ENCODE measurements at places on chromosomes 4 and X.

GRCh38 chr4:64272432-64272831 lies 136.8 kb downstream of the TECRL start:
- no peak for DNase-seq

GRCh38 chrX:74325130-74326059 lies 21.4 kb downstream of the ZCCHC13 start:
- DNase-seq: no peak

- DNase-seq: no peak
These were observed 111.5 kb upstream of the UGT8 start for GRCh38 chr4:114487101-114487500.

- DNase-seq: no peak
These were observed 161.6 kb downstream of the IL15 start for GRCh38 chr4:141797966-141798365.

GRCh38 chr4:20922962-20923361 lies 222.7 kb downstream of the PACRGL start:
- no peak for DNase-seq

DNA sequence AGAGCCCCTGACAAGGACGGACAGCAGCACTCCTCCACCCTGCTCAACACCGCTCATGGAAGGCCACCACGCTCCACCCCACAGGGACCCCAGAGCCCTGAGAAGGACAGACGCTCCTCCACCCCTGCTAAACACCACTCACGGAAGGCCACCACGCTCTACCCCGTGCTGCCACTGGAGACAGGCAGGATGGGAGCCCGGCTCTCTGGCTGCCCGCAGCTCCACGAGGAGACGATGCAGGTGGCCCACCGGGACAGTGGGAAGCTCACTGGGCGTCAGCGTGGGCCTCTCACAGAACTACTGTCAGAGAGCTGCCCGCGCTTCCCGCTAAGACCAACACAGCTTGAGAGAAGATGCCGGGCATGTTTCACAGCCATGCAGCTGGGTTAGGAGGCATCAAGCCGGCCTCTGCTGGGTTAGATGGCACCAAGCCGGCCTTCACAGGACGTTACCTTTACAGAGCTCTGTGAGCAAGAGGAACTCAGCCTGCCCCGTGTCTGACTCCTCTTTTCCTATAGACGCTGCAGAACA lies 20.8 kb downstream of the GAK start:
- no peak for DNase-seq

- DNase-seq: no peak
These were observed 217.4 kb downstream of the CENPC start for GRCh38 chr4:67328018-67328278.

DNA sequence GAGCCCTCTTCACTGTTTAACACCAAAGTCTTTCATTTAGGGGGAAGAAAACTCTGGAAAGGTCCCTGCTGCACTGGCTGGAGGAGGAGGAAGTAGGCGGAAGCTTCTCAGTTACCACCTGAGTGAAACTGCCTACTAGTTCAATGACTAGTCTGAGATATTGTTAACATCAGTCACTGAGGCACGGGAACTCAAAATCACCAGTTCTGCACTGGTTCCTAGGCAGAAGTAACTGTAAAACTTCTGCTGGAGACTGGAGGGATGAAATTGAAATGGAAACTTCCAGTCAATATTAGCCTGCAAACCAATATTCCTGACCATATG lies 178.3 kb downstream of the SNCA start:
- no peak for DNase-seq

- DNase-seq: no peak
These were observed 188.5 kb upstream of the STS start for GRCh38 chrX:6959006-6959405.

DNA sequence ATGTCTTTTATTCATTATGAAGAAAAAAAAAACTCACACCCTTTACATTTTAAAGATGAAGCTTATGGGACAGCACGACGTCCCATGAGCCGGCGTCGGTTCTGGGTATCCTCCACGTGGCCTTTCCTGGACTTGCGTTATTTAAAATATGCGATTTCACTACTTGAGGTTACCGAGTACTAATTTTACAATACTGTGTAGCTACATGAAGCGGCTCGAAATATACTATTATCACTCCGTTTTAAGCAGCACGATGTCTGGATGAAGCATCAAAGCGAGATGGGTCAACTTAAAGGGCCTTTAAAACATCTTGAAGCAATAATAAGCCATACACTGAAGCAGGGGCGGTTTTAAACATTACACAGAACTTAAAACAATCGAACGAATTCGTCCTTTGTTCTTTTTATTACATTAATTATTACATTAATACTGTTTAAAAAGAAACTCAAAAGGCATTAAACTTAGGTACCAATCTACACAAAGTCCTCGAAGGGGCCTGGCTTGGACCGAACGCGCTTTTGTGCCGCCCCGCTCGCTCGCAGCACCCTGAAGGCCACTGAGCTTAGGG lies 1.4 kb upstream of the KLF3 start:
- DNase-seq: no peak

DNA sequence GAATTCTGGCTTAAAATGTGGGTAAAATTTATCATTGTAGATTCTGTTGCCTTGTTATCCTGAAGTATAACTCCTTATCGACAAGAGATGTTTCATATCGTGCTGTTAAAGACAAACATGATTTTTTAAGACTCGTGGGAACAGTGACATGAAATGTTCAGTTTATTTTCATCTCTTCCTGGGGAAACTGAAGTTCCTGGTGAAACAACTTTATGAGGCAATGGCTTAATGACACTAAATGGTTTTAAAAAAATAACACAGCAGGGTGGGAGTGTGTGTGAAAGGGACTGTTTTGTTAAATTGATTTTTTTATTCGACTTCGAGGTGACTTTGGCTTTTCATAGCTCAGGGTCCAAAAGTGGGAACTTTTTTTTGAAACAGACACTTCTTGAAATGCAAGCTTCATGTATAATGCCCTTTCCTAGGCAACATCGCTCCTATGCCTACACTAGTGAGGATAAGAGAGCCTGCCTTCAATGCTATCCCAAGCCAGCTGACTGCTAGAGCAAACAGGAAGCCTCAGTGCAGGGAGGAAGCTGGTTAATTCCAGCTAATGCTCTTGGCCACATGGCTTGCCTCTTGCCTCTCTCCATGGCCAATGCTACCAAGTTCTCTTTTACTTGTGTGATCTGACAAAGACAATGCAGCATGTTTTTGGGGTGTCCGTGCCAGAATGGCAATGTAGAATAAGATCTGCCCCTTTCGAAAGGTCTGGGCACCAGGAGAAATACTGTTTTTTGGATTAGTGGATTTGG lies 80.9 kb upstream of the PLAC1 start:
- DNase-seq: no peak

- DNase-seq: no peak
These were observed 116.6 kb downstream of the IRF2 start for GRCh38 chr4:184357772-184358171.

GRCh38 chr4:78776729-78777575 lies 802 bp downstream of the BMP2K start:
- DNase-seq: peak; percentile 31

DNA sequence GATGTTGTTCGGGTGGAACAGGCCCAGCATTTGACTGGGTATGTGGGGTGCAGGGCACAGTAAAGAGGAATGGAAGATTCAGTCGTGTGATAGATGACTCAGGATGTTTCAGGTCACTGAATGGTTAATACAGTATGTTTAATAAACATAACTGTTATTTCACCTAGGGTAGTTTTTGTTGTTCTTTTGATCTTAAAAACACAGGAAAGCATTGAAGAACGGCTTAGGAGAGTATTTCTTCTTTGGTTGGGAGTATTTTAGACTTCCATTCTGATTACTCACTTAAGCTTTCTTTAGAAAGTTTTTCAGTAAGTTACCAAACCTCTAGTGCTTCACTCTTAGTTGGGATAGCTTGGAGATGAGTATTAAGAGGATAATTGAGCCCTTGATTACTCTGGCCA lies 62.3 kb downstream of the STAG2 start:
- no peak for DNase-seq

DNA sequence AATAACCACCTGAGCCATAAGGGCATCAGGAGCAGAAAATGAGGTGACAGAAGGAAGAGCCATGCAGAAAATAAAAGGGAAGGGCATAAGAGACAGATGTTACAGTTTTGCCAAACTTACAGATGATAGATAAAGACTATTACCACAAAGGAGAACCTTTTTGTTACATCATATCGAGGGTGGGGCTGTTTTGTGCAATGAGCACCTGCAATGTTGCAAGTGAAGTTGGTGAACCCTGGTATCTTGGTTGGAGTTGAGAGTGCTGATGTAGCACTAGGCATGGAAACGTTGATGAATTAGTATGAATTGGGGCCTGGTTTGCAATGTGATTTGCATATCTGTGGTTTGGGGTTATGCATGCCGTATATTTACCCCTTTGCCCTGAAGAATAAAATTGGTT lies 119.8 kb upstream of the TEX13D start:
- DNase-seq: peak; percentile 55

GRCh38 chrX:16308773-16309172 lies 141.5 kb downstream of the MAGEB17 start:
- no peak for DNase-seq

DNA sequence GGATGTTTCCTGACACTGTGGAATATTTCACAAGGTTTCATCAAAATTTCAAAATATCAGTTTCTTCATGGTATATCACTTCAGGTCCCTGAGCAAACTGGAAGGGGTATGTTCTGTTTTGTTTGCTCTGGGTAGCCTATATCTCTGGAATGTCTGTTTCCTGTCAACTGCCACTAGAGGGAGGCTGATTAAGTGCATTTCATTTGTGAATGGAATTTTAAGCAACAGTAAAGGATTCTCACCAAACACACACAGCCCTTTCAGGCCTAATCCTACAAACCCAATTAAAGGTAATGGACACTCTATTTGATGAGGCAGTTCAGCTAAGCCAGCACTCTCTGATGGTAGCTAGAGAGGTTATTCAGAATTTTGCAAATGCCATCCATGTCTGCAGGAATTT lies 307.1 kb downstream of the TEX13A start:
- no peak for DNase-seq

DNA sequence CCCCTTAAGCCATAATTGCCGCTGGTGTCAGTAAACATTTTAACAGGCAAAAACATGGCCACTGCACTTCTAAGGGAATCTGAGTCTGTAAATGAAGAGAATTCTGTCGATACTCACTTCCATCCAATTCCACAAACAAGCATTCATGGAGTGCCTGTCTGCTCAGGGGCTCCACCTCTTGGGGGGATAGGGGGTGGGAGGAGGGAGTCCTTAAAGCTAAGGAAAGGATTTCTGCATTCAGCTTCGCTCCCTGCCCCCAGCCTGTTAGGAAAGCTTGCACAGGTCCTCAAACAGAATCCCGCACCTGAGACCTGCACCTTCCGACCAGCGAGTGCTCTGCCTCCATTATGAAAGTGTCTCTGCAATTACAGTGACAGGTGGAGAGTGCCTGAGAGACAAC lies 130.2 kb upstream of the KIT start:
- no peak for DNase-seq

- no peak for DNase-seq
These were observed 1.7 kb downstream of the PDGFRA start for GRCh38 chr4:54230484-54231418.

- no peak for DNase-seq
These were observed 137.9 kb upstream of the NALF2 start for GRCh38 chrX:69366183-69366582.

GRCh38 chr4:147034372-147034771 lies 88.7 kb upstream of the TTC29 start:
- DNase-seq: no peak

DNA sequence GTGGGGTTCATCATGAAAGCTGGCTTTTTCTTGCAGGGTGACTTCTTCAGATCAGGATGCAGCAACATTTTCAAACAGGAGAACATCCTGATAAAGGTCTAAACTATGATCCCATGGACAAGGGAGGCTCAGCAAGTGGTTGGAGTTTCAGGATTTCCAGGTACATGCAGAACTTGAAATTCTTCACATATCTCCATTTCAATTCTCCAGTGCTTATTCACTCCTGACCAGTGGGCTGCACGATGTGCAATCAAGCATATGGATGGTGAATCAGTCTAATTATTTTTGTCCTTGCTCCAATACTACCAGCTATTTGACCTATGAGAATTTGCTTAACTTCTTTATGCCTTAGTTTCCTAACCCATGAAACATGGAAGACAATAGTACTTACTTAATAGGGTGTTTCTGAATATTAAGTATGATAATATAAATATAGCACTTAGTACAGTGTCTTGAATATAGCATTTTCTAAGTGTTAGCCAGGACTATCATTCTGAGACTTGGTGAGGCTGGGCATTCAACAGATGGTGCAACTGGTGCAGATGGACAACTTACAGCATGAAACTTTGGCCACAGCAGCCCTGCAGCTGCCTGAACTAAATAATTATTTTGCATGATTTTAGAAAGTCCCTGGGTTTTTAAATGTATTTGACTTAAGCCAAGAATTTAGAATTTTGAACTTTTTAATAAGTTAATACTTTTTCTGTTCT lies 92.4 kb downstream of the HPGD start:
- no peak for DNase-seq

DNA sequence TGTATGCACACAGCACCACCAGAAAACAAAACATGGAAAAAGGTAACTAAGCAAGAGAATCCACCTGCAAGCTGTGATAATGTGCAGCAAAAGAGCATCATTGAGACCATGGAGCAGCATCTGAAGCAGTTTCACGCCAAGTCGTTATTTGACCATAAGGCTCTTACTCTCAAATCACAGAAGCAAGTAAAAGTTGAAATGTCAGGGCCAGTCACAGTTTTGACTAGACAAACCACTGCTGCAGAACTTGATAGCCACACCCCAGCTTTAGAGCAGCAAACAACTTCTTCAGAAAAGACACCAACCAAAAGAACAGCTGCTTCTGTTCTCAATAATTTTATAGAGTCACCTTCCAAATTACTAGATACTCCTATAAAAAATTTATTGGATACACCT lies 90.2 kb downstream of the TET2 start:
- no peak for DNase-seq

GRCh38 chr4:128322311-128322710 lies 34.7 kb upstream of the PGRMC2 start:
- DNase-seq: no peak

- no peak for DNase-seq
These were observed 41.6 kb upstream of the ADRA2C start for GRCh38 chr4:3724319-3725231.

- DNase-seq: no peak
These were observed 109.0 kb downstream of the ANTXR2 start for GRCh38 chr4:79964020-79964399.

DNA sequence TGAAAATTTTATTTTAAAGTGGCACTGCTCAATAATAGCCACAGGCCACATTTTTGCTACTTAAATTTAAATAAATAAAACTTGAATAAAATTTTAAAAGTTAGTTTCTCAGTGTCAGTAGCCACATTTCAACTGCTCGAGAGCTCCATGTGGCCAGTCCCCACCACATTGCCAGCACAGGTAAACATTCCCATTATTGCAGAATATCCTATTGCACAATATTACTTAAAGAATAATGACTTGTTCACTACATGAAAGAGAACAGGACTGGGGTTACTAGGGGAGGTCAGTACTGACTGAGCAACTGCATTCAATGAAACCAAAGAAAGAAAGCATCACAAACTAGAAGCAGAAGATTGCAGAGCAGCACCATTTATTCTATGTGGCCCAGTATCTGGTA lies 2201.6 kb upstream of the TENM3 start:
- DNase-seq: no peak

- DNase-seq: peak; percentile 10
These were observed 99.5 kb downstream of the FBXW7 start for GRCh38 chr4:152436384-152436783.

GRCh38 chr4:99067617-99068016 lies 21.0 kb downstream of the ADH5 start:
- no peak for DNase-seq

All from CD4-positive, alpha-beta T cell (primary cell).